Left lung (tissue), 14 donors: ENCODE measurements at places on chromosomes 16 and 17. TPM values are rescaled to one million over a fixed set of nuclear protein-coding genes. Genes with fewer than 3 reads are reported as not detected.
A peak's percentile ranks its signal among the peaks of the same experiment; 100 is the strongest.

DNA sequence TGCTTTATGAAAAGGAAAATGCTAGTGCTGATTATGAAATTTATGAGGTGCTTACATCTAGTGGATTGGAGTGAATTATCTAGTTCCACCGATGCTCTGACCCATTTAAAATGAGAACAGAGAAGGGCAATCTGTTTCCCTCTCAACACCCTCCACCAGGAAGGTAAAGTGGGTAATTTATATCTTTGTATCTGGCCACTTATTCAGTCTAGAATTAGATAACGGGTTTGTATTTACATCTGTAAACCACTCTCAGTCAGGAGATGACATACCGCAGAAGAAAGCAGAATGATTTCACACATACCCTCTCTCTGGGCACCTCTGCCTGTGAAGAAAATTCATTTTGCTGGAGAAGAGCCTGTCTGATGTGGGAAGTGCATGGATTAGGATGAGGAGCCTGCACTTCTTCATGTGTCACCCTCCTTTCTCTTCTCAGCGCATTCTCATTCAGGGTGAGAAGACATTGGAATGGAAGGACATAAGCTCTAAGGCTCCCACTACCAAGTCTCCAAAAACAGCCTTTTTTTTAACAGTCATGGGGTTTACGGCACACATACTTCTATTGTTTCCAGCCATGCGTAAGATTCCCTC lies 646.7 kb upstream of the SALL1 start:
- DNase-seq, result no peak

Gene CHD9NB
- 2.2 TPM for total RNA-seq

DNA sequence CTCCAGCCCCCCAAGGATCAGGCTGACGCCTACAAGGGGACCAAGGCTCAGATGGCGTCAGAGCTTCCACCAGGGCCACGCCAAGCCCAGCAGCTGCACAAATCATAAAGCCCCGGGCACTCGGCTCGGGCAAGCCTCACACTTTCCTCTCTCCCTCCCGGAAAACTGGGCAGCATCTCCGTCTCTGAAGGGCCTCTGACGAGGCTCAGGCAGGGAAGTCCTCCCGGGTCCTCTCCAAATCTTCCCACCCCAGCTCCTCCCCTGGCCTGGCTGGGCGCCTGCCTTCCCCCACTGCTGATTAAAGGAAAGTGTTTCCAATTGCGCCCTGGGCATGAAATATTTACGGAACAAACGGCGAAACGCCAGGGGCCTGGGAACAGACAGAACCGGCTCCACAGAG lies 38.5 kb downstream of the PIEZO1 start:
- DNase-seq, result no peak

- no peak for DNase-seq
These were observed 13.9 kb upstream of the LPCAT2 start for GRCh38 chr16:55494994-55495421.

Gene MSLN
- total RNA-seq, result 464 TPM

- DNase-seq, result peak; percentile 87
These were observed at the start of gene CYB5D1 for GRCh38 chr17:7857713-7858521. Gene CYB5D1, plus strand, starts transcription at chr17:7858003. Its CDS starts 132 bp downstream, at chr17:7858135.

Gene CCL16
- not detected for total RNA-seq

Gene OR3A3
- total RNA-seq, result not detected

- DNase-seq, result no peak
These were observed 9.4 kb downstream of the CCDC182 start for GRCh38 chr17:57735707-57736106.

DNA sequence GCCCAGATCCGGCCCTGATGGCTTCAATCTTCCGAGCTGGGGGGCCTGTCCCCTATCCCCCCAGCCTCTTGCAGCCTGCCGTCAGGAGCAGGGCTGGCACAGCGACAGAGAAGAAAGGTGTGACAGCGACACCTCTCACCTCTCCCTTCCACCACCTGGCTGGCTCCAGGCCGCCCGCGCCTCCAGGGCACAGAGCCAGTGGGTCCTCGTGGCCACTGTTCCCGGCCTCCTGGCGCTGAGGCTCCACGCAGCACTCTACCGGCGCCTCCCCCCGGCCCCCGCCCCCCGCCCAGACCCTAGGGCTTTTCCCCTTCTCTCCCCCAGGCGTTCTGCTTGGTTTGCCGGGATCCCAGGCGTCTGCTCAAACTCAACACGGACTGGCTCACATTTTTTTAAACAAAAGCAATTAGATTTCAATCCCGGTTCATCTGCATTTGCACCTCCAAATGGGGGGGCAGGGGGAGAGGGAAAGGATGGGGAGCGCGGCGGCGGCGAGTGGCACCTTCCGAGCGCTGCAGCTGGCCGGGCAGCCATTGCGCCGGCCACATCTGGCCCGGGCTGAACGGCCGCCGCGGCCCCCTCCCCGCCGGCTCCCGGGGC lies 12.8 kb upstream of the CBX8 start:
- no peak for DNase-seq

DNA sequence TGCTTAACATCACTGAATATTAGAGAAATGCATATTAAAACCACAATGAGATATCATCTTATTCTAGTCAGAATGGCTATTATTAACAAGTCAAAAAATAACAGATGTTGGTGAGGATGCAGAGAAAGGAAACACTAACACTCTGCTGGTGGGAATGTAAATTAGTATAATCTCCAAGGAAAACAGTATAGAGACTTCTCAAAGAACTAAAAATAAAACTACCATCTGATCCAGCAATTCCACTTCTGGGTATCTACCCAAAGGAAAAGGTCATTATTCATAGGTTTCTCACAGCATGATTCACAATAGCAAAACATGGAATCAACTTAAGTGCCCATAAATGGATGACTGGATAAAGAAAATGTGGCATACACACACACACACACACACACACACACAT lies 166.4 kb downstream of the CEP112 start:
- DNase-seq, result no peak

- DNase-seq, result no peak
These were observed 21.9 kb downstream of the ATP2C2 start for GRCh38 chr16:84390131-84390785.

Gene CCL5
- 5.3 TPM for total RNA-seq

Gene HOXB8
- total RNA-seq, result 0.39 TPM

Gene MMD
- 23.2 TPM for total RNA-seq

Gene SPNS3
- total RNA-seq, result not detected

DNA sequence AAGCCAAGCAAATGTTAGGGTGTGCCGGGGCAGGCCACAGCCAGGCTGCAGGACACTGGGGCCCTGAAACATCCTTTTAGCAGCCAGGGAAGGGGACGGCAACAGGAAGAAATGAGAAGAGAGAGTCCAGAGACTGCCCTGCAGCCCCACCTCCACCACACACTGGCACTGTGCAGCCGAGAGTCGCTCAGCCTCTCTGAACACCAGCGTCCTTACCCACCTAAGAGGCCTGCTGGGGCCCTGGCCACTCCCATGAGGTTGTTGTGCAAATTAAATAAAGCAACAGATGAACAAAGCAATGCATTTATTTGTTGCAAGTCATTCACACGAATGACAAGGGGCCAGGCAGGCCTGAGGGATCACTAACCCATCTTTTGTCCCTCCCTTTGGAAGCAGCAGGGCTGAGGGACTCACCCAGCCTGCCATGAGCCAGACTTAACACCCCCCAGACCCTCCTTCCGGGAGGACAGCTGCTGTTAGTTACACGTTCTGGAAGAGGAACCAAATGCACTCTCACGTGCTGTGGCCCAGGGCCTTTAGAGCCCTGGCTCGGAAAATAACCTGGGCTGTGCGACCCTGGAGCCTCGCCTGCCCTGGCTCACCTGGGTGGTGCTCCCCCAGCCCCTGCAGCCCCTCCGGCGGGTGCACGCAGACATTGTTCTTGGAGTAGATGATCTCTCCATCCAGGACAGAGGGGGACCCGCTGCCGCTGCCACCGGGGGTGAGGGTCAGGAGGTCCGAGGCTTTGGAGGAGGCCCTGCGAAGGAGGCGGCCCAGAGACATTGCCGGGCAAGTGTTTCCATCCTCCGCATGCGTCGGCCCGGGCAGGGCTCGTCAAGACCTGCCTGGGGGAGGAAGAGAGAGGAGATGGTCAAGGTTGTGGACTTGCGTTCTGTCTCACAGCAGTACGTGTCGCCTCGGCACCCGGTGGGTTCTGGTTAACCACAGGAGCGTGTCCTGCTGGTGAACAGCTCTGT lies 22.6 kb downstream of the TBC1D16 start:
- peak; percentile 68 for DNase-seq
